ENCODE measurements at places on chromosomes 11 and 22.

DNA sequence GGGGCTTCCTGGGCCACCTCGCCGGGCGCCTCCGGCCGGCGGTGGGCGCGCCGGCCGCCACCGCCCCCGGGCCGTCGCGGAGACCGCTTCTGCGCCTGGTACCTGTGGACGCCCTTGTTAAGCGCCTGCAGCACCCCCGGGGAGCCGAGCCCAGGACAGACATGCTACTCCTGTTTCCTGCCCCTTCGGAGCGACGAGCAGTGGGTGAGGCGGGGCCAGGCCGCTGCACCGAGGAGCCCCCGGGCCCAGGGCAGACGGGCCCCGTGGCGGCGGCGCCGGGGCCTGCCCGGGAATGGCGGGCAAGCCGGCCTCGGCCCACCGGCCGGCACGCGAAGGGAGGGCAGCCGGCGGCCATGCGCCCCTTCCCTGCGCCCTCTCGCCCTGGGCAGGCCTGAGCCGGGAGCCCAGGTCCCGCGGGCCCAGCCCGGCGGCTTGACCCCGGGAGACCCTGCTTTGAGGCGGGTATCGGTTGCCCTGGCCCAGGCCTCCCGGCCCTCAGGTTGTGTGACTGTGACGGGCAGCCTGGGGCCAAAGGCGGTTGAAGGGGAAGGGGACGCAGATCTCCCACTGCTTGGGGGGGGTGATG lies 789 bp upstream of the KDM2A start:
- peaks cover 7% of the 10 kb centered on the region for H3K4me1 ChIP-seq
- peak overlapping the region; percentile 13 for H3K4me3 ChIP-seq
- no peaks in the 10 kb centered on the region for H3K36me3 ChIP-seq
- peak; percentile 45 for DNase-seq
- peak overlapping the region; percentile 96 for H3K27ac ChIP-seq
- H3K27me3 ChIP-seq, result no peaks in the 10 kb centered on the region

DNA sequence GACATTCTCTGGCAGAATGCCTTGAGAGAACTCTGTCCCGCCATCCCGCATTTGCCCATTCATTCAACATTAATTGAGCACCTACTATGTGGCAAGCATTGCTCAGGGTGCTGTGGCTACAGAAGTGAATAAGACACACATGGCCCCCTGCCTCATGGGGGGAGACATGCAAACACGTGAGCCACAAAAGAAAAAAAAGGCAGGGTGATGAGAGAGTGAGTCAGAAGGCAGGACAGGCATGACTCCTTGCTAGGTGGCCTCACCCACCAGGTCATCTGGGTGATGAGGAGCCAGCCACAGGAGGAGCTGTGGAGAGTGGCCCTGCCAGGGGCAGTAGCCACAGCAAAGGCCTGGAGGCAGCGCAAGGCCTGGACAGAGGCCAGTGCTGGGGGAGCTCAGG lies 4.9 kb downstream of the CHRM4 start:
- H3K36me3 ChIP-seq, result no peaks in the 10 kb centered on the region
- H3K27ac ChIP-seq, result no peak overlapping the region
- no peak for DNase-seq
- peaks cover 19% of the 10 kb centered on the region for H3K27me3 ChIP-seq

DNA sequence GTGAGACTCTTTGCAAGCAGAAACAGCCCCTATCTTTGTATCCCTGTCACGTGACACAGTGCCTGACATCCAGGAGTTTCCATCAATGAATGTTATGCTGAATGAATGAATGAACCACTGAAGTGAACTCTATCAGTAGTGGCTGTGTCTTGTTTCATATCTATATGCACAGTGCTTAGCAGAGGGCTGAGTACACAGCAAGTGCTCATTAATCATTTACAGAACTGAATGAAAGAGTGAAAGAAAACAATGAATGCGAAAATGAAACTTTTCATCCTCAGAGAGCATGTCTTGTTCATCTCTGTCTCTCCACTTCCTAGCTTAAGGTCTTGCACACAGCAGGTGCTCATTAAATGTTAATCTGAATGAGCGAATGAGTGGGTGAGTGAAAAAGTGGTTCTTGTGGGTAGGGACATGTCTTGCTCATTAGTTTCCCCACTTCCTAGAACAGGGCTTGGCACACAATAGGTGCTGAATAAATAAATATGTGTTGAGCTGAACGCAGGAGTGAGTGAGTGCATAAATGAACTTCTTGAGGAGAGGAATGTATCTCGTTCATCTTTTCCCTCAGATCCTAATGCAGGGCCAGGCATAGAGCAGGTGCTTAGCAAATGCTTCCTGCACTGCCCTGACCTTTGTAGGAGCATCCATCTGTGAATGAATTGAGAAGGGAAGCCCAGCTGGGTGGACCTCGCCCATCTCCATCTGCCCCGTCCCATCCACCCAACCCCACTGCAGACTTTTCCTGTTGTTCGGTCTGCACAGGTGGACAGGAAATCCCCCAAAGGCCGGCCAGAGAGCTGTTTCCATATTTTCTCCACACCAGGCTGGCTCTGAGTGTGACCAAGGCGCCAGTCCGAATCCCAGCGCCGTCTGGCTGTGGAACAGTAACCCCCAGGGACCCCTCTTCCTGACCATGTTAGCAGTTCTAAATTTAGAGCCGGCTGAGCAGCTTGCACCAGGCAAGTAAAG lies 113.4 kb upstream of the CRYBB3 start:
- H3K27me3 ChIP-seq, result no peaks in the 10 kb centered on the region
- H3K27ac ChIP-seq, result no peak overlapping the region
- no peaks in the 10 kb centered on the region for H3K36me3 ChIP-seq
- H3K4me3 ChIP-seq, result no peak overlapping the region
- H3K4me1 ChIP-seq, result no peaks in the 10 kb centered on the region

- H3K4me1 ChIP-seq, result no peaks in the 10 kb centered on the region
- H3K27me3 ChIP-seq, result no peaks in the 10 kb centered on the region
- H3K27ac ChIP-seq, result no peak overlapping the region
- peak; percentile 9 for DNase-seq
Observed at GRCh38 chr22:17430412-17430811, 61.2 kb downstream of the CECR2 start.

GRCh38 chr11:36265793-36266628 lies 23.2 kb downstream of the COMMD9 start:
- no peaks in the 10 kb centered on the region for H3K36me3 ChIP-seq
- no peaks in the 10 kb centered on the region for H3K4me1 ChIP-seq
- H3K27me3 ChIP-seq, result no peaks in the 10 kb centered on the region
- H3K27ac ChIP-seq, result no peak overlapping the region
- H3K4me3 ChIP-seq, result no peak overlapping the region

All from adrenal gland (tissue), 19 donors.